Stimulated activated CD4-positive, alpha-beta T cell treated with anti-CD3 and anti-CD28 coated beads, Interleukin-1b, Interleukin-23, amount 100 ng/mL, for 1 hour (primary cell): ENCODE measurements at places on chromosomes 13 and 19.

DNA sequence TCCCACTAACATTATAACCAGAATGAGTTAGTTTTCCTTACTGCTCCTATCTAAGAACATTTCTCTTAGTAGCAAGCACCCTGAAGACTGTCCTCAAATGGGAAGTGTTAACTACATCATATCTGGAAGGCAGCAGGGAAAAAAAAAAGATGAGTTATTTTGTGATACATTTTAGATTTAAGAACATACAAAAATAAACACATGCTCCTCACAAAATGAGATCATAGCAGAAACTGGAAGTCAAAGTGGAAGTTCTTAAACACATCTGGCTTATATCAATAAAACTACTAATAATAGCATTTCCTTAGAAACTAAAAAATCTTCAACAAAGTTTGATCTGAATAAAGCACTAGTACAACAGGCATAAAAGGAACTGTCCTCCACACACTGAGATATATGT lies 70.4 kb downstream of the SLITRK6 start:
- no peak for DNase-seq

GRCh38 chr13:72384879-72385278 lies 342.6 kb downstream of the MZT1 start:
- no peak for DNase-seq

DNA sequence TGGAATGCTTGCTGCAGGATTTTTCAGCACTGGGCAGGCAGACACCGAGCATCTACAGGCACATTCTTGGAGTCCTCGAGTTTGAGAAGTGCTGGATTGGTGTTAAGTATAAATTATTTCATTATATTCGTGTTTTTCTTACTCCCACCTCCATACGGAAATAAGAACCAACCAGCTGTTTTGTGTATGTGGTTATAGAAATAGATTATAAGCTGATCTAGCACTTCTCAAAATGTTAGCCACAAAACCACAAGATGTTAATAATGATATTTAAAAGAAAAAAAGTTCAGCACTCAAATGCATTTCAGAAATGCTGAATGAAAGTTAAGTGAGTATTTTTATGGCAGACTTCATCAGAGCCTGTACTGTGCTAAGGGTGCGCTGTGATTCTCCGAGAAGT lies 24.0 kb upstream of the TEX29 start:
- DNase-seq, result no peak

DNA sequence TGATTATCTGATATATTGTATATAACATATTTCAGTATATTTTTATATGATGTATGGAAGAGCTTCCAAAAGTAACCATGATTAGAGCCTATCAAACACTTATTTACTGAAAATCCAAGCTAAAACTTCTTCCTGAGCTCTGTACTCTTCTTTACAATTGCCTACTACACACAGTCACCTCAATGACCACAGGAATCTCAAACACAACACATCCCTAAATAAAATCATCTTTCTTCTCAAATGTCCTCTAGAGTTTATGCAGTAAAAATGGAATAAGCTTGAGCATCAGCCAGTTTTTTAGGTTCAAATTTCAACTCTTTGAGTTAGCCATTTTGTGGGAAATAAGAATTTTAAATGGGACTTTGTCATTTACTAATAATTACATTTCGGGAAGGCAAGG lies 102.6 kb upstream of the FNDC3A start:
- no peak for DNase-seq

DNA sequence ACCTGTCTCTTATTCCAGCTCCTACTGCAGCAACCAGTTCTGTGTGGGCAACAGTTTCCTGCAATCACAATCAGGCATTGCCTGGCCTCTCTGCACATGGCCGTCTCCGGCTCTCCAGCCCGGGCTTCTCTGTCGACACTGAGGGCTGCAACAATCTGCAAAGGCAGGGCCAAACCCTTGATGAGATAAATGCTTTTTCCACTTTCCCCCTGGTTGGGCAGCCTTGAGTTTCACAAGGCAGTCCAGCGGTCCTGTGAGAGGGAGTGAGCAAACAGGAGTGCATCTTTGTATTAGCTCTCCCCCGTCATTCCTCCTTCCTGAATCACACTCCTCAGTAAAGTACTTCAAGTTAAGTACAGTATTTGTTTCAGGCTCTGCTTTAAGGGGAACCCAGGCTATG lies 40.7 kb upstream of the VWA8 start:
- no peak for DNase-seq

- no peak for DNase-seq
Observed at GRCh38 chr19:12825254-12826131, 8.9 kb downstream of the RTBDN start.

DNA sequence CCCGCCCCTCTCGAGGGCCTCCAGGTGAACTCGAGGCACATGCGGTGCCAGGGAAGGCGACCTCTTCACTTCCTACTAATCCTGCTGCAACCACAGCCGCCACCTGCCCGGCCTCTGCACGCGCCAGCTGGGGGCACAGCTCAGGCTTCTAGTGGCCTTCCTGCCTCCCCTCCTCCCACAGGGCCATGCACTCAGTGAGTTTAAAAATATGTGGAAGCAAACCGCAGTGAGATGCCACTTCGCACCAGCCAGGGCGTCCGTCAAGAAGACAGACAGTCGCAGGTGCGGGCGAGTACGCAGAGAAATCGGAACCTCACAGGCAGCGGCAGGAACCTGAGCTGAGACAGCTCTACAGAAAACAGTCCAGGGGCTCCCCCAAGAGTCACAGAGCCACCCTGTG lies 10.4 kb downstream of the LMNB2 start:
- no peak for DNase-seq

- DNase-seq, result no peak
Observed at GRCh38 chr19:18202778-18203407, 949 bp downstream of the RAB3A start.
